ENCODE measurements at places on chromosomes 7 and 10.

DNA sequence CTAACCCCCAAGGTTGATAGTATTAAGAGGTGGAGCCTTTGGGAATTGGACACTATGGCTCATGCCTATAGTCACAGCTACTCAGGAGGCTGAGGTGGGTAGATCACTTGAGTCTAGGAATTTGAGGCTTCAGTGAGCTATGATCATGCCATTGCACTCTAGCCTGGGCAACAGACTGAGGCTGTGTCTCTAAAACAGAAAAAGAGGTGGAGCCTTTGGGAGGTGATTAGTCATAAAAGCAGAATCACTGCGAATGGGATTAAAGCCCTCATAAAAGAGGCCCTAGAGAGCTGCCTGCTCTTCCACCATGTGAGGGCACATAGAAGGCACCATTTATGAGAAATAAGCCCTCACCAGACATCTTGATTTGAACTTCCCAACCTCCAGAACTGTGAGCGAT, 81.9 kb downstream of the SKAP2 start:
- DNase-seq: no peak

DNA sequence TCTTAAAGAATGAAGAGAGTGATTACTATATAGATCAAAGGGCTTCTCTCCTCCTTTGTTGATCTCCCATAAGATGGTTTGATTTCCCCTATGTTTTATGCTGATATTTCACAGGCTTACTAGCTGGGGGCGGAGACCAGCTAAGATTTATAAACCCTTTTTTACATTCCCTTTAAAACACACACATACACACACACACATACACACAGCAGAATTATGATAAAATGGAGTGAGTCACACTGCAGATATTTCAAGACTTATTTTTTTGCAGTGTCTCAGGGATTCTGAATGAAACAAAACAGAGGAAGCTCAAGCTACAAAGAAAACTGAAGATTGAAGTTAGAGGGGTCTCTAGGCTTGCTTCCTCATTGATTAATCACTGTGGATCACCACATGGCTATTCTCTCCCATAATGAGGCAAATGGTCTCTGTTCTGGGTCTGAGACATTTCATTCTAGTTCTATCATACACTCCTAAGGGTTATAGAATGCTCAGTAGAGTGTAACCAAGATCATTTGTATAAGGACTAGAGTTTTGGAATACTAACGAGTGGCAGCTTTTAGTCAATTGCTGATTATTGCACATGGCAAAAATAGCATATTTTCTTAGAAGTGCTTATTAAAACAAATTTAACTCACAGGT, 18.6 kb downstream of the INA start:
- no peak for DNase-seq

- DNase-seq: no peak
These were observed 89.0 kb downstream of the JMJD1C start for GRCh38 chr10:63376560-63377304.

- no peak for DNase-seq
These were observed 6.6 kb downstream of the DCLRE1C start for GRCh38 chr10:14947268-14947667.

- no peak for DNase-seq
These were observed 84.5 kb upstream of the SVIL start for GRCh38 chr10:29719281-29719675.

- no peak for DNase-seq
These were observed 133.5 kb downstream of the CHN2 start for GRCh38 chr7:29328045-29328444.

GRCh38 chr10:72890086-72890485, 3.5 kb upstream of the OIT3 start:
- no peak for DNase-seq

DNA sequence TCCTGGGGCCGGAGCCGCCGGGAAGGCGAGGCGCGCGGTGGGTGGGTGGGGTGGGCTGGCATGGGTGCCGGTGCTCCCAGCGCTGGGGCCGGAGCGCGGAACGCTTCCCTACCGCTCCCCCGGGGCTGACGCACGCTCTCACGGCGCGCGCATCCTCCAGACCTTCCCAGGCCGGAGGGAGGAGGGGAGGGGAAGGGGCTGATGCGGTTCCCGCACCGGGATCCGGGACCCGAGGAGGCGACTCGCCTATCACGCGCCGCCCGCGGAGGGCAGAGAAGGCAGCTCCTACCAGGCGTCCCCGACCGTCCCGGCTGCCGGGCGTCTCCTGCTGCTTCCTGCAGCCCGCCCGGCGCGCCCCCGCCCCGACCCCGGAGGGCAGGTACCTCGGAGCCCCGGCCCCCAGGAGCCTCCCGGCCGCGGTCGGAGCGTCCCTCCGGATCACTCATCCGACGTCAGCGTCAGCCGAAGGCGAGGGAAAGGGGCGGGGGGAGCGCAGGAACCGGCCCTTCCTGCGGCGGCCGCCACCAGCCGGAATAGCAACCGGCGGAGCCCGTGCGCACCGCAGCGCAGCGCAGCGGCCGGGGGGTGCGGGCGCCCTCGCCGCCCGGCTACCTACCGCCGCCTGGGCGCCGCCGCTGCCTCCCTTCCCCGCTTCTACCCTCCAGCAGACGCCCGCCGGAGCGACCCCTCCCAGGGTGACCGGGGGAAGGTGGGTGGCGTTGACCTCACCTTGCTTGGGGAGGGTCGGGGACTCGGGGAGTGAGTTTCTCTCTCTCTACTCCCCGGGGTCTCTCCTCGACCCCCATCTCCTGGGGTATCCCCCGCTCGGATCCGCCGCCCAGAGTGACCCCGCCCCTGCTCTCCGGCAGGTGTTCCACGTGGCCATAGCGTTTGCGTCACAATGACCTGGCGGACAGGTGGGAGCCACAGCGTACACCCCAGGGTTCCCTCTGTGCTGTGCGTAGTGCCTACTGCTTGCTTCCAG, at the start of gene ICA1:
Gene ICA1 (minus strand): TSS at position 457 of the 985 bp plus-strand sequence. CDS start 26,241 bp downstream, outside the sequence.
- DNase-seq: no peak

- no peak for DNase-seq
These were observed 172.6 kb downstream of the LRRTM3 start for GRCh38 chr10:67098461-67098860.

DNA sequence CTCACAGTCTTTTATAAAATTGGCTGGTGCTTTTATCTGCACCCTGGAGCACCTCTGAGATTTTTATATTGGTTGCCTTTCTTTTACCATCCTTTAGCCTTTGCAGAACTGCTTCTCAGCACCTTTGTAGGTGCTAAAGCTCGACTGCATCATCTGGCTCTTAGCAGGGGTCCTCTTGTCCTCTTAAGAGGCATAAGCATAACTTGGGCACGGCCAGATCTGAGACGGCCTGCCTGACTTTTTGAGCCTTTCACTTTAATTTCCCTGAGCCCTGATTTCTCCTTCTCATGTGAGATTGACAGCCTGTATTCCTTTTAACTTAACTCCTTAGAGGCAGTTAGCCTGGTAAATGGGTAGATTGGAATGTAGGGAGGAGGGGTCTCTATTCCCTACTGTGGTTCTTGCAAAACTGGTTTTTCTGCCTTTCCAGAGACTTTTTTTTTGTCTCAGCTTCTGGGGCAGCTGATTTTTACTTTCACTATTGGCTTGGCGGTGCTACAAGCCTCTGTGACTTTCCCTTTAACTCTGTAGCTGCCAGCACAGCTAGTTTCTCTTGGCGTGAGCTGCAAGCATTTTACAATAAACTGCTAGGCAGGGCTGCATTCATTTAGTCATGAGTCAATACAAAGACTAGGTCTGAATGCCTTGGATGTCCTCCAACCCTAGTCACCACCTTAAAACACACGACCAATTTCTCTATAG, 24.0 kb downstream of the ZPBP start:
- no peak for DNase-seq

- no peak for DNase-seq
These were observed 135.8 kb downstream of the ARID5B start for GRCh38 chr10:62037166-62037831.

GRCh38 chr7:7772397-7772821, 54.0 kb upstream of the RPA3 start:
- no peak for DNase-seq

DNA sequence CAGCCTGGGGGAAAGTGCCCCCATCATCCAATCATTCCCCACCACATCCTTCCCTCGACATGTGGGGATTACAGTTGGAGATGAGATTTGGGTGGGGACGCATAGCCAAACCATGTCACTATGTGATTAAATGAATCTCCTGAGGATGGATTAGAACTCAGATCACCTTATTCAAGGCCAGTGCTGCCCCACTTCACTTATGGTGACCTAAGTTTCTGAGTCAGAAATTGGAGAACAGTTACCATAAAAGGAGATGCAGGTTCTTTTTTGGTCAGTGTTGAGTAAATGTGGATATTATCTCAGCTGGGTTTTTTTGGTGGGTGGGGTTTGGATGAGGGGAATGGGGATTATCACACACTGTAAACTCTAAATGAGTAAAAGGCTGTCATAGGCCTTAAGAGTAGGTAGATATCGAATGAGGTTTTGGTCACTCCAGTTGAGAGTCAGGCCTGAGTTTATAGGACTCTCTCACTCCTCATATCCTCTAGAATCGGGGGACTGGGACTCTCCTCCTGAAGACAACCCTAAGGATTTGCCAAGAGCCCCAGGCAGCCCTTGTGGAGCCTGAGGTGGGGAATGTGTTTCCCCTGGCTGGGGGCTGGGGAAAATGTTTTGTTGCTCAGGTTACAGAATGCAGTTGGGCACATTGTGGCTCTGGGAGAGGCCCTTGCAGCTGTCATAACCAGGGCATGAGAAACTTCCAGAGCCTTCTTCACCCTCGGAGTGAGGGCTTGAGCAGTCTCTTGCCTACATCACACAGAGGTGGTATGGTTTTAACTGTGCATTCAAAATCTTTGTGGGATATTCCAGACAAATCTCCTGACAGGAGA, 213.0 kb downstream of the BAMBI start:
- no peak for DNase-seq

DNA sequence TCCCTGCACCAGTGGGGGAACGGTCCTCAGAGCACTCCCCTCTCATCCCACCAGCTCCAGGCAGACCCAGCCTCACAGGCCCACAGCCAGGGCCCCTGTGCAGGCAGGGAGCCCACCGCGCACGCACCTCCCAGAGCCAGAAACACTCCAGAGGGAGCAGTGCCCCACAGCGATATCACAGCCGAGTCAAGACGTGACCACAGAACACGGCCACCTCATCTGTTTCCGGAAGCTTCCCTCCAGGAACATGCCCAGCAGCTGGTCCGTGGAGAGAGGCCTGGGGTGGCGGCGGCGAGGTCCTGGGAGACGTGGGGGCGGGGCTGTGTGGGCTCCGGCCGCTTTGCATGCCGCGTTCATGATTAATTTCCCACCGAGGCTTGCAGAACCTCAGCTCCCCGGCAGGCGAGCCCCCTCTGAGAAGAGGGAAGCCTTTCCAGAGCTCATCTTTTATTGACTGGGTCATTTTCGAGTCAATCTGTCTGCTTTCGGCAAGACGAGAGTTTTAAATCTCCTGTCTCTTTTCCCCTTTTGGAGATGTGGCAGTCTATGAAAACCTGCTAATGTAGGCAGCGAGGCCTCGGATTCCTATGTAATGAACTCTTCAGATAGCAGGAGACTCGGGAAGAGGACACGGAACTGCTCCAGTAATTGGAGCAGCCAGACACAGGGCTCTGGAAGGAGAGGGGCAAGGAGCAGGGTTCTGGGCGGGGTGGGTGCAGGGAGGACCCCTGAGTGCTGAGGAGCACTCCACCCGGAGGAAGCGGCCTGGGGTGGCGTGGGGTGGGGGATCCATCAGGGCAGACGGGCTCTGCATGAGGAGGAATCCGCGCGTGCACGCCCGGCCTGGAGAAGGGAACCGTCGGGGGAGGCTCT, 242.8 kb downstream of the ELFN1 start:
- DNase-seq: no peak

DNA sequence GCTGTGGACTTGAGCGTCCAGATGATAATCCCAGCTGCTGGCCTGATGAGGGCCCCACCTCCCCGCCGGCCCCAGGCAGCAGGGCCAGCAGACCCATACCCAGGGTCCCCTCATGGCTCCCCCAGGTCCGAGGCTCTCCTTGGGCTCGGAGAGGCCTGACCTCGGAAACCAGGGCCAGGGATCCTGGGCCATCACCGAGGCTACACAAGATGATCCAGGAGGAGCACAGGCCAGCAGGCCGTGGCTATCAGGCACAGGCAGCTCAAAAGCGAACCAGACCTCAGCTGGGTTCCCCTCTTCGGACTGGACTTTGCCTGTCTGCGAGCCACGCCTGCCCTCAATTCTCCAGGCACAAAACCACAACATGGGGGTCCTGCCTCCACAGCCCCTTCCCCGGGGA, 17.4 kb downstream of the PDGFA start:
- no peak for DNase-seq

DNA sequence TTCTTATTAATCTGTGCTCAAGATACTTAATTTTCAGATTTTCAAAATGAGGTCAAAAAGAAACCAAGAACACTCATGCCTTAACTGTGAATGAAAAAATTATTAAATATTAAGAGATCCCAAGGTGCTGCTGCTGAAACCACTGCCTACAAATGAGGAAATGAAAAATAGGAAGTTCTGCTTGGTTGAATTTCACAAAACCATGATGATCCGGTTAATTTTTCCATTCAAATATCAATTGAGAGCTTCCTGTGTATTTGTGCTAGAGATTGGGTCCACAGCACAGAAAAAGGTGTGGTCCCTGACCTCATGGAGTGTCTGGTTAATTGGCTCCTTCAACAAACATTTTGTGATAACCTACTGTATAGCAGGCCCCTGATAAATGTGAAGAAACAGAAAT, 132.7 kb upstream of the YAE1 start:
- no peak for DNase-seq

- DNase-seq: no peak
These were observed 88.0 kb downstream of the KBTBD2 start for GRCh38 chr7:32803406-32804141.

DNA sequence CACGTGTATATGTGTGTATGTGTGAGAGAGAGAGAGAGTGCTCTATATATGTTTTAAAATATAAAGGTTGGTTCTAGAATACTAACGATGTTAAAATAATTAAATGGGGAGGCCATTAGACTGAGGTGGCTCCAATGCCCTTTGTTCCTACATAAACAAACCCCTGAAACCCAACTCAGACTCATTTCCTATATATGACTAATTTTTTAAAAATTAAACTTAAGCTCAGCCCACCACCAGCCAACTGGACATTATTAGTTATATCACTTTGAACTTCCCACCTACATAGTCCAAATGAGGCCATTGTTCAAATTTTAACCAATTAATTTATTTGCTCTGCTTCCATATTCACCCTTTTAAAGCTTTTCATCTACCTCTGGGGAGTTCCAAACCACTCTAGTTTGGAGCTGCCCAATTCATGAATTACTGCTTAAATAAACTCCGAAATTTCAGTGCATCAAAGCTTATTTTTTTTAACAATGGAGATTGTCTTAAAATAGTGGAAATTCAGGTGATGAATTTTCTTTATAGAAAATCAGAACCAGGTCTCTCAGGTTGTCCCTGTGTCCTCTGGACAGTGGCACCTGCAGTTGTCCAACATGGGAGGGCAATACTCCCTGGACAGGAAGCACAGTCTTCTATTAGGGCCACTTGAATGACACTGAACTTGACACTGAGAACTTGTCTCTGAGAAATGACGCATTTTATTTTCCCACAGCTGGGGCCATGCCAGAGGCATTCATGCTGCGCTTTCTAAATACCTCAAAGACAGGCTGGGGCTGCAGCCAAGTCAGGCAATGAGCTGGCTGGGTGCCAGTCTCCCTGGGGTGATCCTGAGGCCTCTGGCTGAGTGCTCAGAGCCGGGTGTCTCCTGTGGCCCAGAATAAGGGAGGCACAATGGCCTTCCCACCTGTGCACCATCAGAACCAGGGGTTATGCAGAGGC, 109.5 kb upstream of the TMEM72 start:
- no peak for DNase-seq
